Kasumi-1 (cell line): ENCODE measurements at places on chromosomes 1 and 21.
A peak's percentile ranks its signal among the peaks of the same experiment; 100 is the strongest.

DNA sequence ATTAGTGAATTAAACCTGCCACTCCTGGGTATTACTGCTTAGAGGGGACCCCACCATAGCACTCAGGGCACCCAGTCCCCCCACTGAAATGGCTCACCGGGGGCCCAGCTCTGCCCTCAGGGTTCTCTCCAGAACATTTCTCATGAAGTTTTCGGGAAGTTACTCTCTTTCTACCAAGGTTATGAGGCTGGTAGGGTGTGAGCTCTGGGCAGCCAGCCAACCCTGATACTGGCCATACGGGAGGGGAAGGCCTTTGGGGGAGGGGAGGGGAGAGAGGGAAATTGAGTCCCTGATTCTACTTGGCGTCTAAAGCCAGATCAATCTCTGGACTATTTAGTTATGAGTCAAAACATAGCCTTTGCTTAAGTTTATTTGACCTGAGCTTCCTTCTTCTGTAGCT lies 12.9 kb upstream of the PDE9A start:
- DNase-seq, result no peak

DNA sequence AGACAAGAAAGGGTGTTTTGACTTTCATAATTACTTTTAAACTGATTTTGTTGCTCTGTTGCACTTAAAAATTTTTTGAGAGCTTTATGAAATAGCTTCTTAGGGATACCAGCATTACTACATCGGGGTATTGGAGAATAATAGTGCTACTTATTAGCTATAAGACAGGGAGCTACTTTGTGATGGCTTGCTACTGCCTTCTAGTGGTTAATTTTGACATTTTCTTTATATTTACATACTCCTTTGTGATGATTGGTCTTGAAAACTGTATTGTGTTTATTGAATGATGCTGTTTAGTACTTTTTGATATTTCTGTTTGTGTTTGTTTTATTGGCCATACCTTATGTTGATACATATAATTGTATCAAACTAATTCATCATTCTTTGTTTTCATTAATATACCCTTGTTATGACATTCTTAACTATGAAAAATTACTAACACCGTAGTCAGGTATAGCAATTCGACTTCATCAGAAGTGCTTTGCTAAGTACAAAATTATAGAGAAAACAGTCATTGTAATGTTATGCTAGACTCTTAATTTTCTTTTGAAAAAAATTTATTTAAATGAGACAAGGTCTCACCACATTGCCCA lies 85.5 kb downstream of the CLIC4 start:
- DNase-seq, result peak; percentile 88

- no peak for DNase-seq
These were observed 597.2 kb upstream of the ZP4 start for GRCh38 chr1:238487931-238488330.

- peak; percentile 93 for DNase-seq
These were observed 75.9 kb upstream of the SAMD13 start for GRCh38 chr1:84225646-84226045.

DNA sequence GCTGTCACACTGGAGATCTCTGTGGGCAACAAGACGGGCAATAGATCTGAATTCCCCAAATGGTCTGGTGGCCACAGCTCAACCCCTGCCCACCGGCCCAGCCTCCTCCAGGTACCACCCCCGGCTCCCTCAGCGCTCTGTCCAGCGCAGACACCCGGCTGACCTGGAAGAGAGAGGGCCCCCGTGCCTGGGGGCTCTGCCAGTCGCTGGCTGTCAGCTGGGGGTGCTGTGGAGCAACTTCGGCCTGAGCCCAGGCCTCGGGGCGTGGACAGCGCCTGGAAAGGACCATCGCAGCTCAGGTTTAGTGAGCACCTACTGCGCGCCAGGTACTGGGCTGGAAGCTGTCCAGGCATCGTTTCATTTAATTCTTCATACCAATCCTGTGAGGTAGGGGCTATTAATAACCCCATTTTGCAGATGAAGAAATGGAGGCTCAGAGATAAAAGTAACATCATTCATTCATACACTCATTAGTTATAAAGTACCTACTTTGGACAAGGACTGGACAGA lies 51.0 kb downstream of the AHDC1 start:
- no peak for DNase-seq

GRCh38 chr1:224747578-224747977 lies 131.5 kb downstream of the CNIH3 start:
- DNase-seq, result peak; percentile 91
